ENCODE measurements at places on chromosomes 3 and 15.

DNA sequence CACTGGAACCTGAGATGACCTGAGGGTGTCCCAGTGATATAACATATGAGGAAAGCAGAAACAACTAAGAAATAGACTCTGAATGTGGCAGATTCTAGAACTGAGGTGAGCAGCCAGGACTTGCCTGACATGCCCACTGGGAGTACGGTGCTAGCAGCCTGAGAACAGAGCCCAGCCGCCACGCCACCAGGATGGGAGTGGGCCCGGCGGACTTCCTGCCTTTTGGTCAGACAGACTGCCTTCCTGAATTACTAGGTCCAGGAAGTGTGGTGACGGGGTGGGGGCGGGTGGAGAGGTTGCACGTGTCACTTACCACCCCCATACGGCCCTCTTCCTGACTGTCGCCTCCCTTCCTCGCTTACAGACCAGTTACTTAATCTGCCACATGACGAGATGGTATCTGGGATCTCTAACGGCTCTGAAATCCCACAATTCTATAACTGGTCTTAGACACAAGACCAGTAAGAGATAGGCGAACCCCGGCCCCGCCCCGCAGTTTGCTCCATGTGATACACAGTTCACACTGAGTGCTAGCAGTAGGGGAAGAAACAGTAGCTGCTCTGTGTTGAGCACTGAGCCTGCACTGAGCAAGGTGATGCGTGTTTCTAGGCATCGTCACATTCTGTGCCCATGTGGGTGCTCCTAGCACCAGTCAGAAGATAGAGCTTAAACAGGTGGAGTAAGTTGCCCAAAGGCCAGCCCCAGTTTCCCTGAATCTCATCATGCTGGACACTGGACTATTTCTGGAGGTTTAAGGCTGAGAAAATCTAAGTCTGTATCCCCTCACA is 95.7 kb downstream of the CPN2 start:
- DNase-seq, result peak; percentile 39

GRCh38 chr3:127074900-127075360 is 92.0 kb downstream of the PLXNA1 start:
- peak; percentile 70 for DNase-seq

- no peak for DNase-seq
Measured at GRCh38 chr3:24042174-24043059, 97.3 kb downstream of the NR1D2 start.

DNA sequence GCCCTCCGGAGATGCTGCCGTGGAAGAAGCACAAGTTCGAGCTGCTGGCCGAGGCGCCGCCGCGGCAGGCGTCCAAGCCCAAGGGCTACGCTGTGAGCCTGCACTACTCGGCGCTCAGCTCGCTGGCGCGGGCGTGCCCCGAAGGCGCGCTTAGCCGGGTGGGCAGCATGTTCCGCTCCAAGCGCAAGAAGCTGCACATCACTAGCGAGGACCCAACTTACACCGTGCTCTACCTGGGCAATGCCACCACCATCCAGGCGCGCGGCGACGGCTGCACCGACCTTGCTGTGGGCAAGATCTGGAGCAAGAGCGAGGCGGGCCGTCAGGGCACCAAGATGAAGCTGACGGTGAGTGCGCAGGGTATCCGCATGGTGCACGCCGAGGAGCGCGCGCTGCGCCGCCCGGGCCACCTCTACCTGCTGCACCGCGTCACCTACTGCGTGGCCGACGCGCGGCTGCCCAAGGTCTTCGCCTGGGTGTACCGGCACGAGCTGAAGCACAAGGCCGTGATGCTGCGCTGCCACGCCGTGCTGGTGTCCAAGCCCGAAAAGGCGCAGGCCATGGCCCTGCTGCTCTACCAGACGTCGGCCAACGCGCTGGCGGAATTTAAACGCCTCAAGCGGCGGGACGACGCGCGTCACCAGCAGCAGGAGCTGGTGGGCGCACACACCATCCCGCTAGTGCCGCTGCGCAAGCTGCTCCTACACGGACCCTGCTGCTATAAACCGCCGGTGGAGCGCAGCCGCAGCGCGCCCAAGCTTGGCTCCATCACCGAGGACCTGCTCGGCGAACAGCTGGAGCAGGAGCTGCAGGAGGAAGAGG is 1.3 kb downstream of the FAM43A start:
- no peak for DNase-seq

GRCh38 chr3:53153264-53153823 is 7.7 kb upstream of the PRKCD start:
- DNase-seq, result no peak

DNA sequence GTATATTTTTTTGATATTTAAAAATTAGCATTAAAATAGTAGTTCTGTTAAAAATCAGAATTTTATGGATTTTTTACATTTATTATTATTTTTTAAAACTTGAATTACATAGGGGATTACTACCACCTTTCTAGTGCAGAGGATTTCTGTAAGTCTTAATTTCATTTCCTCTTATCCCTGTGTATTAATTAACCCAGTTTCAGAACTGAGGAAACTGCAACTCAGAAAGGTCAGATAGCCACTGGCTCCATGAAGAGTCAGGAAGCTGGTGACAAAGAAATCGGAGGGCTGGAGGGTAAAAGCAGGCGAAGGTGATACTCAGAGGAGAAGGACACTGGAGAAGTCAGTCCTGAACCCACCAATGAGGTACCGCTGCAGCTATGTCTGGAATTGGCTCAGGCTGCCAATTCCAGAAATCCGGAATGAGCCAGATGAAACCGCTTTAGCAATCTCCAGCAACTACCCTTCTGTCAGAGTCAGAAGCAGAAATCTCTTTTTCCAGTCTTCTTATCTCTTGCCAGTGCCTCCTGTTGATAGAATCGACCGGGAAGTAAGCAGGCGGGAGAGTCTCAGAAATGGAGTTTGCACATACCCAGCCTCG is 308.5 kb downstream of the SV2B start:
- no peak for DNase-seq

GRCh38 chr3:143535994-143536784 is 312.1 kb downstream of the SLC9A9 start:
- no peak for DNase-seq

DNA sequence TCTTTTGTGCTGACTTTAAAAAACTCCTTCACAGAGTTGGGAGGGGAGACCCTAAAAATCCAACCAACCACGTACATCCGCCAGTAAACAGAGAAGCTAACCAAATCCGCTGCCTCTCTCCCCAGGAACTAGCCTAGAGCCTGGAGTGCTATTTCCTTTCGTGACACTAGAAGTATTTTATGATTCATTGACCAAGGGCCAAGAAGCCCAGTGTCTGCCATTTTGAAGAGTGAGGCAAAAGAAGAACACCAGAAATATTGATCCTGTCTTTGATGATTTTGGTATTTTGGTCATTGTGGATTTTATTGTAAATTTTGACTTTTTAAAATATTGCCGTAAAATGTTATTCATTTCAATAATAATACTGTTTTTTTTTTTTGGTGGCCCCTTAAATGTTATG is 10.5 kb upstream of the CTSH start:
- no peak for DNase-seq

- no peak for DNase-seq
Measured at GRCh38 chr3:100982710-100983109, 10.5 kb downstream of the ABI3BP start.

- no peak for DNase-seq
Measured at GRCh38 chr3:184255291-184256039, 5.9 kb downstream of the CAMK2N2 start.

DNA sequence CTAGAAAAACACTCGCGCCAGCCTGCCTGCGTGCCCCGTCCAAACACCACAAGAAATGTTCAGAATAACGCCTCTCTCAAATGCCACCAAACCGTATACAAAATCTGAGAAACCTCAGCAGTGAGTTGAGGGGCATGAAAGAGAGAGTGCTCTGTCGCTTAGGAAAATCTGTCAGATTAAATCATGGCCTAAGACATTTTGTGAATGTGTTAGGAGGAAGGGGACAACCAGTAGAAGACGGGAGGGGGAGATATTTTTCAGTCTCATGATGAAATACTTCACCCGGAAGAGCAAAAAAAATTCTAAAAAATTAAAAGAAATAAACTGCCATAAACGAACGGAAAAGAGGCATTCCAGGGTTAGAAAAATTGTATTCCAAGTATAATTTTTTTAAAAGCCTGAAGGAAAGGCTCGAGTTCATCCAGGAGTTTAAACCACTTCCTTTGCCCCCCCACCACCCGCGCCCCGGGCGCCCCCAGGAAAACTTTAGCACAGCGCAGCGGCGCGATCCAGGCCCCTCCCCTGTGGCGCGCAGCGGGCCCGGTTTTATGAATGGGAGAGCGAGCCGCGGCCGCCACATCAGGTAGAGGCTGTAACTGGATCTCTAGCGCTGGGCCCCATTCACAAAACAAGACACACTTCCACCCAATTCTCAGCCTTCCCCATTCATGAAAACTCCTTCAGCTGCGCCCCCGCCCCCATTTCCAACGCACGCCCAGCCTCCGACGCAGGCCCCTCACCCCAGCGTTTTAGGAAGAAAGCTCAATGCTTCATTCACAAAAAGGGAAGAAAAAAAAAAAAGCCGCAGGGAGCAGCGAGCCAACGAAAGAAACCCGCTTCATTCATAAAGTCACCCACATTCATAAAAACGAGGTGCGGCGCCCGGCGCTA is 1.4 kb downstream of the ETV5 start:
- DNase-seq, result peak; percentile 79

- no peak for DNase-seq
Measured at GRCh38 chr15:25169318-25169717, 214.5 kb downstream of the SNRPN start.

GRCh38 chr3:14235003-14235911 is 56.6 kb downstream of the LSM3 start:
- no peak for DNase-seq

DNA sequence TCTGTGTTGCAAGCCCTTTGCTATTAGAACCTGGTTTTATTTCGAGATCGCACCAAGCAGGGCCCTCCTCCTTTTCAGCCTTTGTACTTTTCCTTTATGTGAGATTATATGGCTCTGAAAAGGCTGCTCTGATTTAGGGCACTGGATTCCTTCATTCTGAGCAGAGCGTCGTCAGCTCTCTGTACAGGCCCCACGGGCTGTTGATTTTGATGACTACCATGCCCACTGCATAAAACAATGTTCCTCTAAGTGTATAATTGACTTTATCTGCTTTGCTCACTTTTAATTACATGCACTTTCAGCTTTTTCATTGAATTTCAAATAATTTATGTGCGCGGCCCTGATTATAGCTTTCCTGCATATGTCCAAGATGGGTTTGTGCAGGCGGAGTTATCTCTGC is 4.4 kb upstream of the PSMD6 start:
- DNase-seq, result no peak

- no peak for DNase-seq
Measured at GRCh38 chr15:82599862-82600261, 47.3 kb downstream of the CPEB1 start.

GRCh38 chr15:29818141-29818540 is 4.1 kb downstream of the TJP1 start:
- no peak for DNase-seq

GRCh38 chr3:31252216-31253185 is 280.2 kb upstream of the STT3B start:
- DNase-seq, result no peak

DNA sequence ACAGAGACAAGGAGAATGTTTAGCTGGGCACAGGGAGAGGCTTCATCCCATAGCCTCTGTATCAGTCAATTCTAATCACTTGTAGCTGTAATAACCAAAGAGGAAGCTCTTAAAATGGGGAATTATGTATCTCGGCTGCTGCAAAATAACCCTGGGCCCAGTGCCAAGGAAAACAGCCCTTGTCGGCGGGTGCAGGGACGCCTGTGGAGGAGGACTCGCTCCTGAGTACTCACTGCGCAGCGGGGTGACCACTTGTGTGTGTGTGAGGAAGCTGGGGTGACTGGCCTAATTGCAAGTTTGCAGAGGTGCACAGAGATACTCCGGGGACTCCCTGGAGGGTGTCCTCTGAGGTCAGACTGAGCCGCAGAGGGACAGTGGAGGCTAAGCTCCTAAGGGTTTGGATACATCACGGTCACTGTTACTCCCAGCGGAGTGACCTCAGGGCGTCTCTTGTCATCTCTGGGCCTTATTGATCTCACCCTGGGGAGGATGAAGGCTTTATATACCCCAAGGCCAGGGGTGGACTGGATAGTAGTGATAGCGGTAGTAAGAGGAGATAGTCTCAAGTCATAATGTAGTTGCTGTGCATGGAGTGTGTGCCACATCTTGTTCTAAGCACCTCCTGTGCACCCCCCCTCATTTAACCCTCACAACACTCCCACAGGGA is 37.2 kb downstream of the SLC6A6 start:
- no peak for DNase-seq

GRCh38 chr3:160400702-160401150 is 1.3 kb downstream of the SMC4 start:
- no peak for DNase-seq

GRCh38 chr3:113828600-113828999 is 10.0 kb upstream of the GRAMD1C start:
- DNase-seq, result no peak

DNA sequence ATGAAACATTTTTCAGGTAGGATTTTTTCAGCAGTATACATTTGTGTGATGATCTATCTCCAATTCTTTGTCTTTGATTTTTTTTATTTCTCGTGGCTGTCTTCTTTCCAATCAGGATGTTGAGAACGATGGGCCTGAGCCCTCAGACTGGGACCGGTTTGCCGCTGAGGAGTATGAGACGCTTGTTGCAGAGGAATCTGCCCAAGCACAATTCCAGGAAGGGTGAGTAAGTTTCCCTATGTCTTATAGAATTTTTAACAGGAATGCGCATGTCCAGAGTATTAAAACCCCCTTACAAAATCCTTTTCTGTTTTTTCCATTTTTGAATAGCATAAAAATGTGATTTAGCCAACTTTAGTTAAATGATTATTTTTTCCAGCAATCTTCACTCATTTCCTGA is 90.0 kb downstream of the MSL2 start:
- no peak for DNase-seq

DNA sequence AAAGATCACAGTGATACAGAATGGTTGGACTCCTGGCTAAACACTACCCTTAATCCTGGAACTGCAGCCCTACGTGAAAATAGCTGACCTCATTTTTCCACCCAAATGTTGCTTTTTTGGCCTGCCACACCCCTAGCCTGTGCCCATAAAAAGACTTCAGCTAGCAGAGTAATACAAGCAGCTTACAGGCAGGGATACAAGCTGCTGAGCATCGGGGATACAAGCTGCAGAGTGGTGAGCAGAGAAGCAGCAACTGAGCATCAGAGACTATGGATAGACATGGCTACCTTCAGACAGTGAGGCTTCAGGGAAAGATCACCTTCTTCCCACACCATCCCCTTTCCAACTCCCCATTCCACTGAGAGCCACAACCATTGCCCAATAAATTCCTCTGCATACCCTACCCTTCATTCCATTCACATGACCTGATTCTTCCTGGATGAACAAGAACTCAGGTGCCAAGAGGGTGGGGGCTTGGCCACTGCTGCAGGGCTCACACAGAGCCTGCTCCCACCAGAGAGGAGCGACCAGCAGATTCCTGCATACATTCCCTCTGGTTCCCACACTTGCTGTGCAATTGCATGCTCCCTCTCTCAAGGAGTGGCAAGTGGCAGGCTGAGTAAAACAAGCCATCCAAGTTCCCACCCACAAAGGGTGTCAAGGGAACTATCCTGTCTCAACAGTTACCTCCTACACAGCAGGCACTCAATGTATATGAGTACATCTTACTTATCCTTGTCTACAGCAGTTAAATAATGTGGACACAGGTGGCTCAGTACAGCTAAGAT is 217.5 kb downstream of the ALCAM start:
- no peak for DNase-seq

Measured in NCI-H526 (cell line).